Transverse colon (tissue), 4 donors: ENCODE measurements at places on chromosomes 16 and 17. TPM values are rescaled to one million over a fixed set of nuclear protein-coding genes. Genes with fewer than 3 reads are reported as not detected.
A peak's percentile ranks its signal among the peaks of the same experiment; 100 is the strongest.

The PRM2 gene
- total RNA-seq: not detected

The USB1 gene
- 36.9 TPM for total RNA-seq

The KRT36 gene
- total RNA-seq: not detected

DNA sequence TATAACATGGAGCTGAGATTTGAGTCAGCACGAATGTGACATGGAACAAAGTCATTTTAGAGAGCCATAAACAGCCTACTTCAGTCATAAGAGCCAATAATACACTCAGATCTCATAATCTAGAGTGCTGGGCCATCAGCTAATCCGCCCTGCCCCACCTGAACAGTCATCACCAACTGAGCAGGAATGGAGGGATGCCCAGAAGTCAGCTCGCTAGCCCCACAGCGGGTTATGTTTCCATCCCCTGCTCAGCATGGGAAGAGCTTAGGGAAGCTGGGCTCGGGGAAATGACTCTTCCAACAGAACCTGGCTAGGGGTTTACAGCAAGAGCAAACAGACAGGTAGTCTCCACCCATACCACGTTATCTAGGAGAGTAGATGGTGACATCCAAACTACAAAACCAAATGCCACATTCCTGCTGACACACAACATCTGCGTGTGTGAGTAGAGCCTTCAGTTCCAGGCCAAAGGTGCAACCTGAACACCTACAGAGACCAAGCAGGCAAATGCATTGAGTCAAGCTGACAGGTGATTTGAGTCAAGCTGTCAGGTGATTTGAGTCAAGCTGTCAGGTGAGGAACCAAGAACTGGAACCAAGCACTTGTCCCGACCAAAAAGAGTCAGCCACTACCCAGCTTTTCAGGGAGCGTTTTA is 2.0 kb downstream of the TMEM11 start:
- peak; percentile 59 for DNase-seq

DNA sequence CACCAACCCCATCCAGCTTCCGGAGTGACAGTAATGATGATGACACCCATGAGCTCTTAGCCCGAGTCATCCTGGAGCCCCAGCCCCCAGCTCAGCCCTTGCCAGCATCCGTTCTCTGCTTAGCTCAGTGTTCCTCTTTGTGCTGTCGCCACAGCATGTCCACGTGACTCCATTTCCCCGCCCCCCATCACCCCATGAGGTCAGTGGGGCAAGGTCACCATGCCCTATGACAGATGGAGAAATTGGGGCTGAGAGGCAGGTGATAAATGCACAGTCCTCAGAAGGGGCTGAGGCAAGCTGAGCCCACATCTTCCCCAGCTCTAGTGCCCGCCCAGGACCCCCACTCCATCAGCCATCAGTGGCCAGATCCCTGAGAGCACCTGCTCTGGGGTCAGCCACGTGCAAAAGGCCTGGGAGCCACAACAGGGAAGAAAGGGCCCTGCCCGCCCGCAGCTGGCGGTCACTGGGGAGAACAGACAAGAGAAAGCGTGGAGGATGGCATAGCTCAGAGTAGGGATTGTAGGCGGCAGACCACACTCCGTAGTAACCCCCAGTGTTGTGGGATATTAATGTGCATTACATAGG is 17.1 kb downstream of the ITGB4 start:
- no peak for DNase-seq

DNA sequence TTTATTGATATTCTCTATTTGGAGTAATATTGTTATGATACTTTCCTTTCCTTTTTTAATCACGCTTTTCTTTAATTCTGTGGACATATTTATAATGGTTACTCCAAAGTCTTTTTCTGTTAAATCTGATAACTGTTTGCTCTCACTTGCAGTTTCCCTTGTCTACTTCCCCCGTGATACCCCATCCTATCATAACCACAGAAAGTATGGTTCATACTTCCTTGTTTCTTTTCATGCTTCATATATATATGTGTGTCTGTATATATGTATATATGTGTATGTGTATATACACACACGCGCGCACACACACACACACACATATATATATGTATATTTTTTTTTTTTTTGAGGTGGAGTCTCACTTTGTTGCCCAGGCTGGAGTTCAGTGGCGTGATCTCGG is 23.5 kb downstream of the SPECC1 start:
- no peak for DNase-seq

DNA sequence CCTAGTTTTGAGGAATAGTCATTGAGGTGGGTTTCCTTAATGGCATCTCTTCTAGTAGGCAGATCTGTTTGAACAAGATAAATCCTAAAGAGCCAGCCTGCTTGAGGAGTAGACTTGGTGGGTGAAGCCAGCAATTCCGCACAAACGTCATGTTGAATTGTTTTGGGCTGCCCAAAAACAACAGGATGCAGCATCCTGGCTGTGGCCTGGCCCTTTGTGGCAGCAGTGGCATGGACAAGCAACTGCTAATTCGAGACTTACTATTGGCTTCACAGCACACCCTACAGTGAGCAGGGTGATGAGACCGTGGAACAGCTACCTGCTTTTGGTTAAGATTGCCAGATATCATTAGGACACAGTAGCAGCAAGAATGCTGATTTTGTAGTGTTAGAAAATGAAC is 9.3 kb upstream of the VPS4A start:
- no peak for DNase-seq

GRCh38 chr16:58020628-58021521 is 4.7 kb upstream of the MMP15 start:
- peak; percentile 72 for DNase-seq
